CD4-positive, alpha-beta T cell treated with Interleukin-12 subunit alpha and Interleukin-12 subunit beta, for 1 hour (primary cell): ENCODE measurements at places on chromosomes 11 and 22.
A peak's percentile ranks its signal among the peaks of the same experiment; 100 is the strongest.

DNA sequence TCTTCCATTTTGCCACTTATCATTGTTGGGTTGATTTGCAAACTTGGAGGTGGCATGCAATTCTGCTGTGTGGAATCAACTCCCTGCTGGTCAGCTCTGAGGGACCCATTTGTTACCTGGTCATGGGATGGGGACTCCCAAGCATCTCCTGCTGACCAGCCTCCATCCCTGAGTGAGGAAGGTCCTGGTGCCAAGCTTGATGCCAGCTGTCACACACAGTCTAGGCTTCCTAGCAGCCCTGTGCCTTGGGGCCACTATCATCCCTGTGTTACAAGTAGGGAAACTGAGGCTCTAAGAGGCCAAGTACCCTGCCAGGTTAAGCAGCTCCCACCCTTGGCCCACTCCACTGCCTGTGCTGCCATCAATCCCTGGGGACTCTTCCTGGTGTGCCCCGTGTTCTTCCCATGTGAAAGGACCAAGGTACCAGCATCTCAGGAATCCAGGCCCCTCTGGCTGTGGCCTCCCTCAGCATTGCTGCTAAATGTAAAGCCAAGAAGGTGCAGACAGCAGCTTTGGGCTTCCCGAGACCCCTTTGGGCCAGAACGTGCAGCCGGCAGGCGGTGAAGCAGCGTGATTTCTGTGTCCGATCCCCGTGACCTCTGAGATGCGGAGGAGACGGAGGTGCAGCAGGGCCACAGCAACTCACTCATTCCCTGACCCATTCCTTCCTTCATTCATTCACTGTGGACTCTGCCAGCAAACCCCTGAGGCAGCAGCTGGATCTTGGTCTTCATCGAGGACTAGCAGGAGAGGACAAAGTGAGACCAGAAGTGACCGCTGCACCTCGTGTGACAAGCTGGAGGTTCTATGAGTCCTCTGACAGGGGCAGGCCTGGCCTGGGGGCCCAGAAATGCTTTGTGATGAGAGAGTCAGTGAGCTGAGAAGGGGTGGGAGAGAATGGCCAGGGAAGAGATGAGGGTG lies 49.7 kb downstream of the MYEOV start:
- no peak for DNase-seq

DNA sequence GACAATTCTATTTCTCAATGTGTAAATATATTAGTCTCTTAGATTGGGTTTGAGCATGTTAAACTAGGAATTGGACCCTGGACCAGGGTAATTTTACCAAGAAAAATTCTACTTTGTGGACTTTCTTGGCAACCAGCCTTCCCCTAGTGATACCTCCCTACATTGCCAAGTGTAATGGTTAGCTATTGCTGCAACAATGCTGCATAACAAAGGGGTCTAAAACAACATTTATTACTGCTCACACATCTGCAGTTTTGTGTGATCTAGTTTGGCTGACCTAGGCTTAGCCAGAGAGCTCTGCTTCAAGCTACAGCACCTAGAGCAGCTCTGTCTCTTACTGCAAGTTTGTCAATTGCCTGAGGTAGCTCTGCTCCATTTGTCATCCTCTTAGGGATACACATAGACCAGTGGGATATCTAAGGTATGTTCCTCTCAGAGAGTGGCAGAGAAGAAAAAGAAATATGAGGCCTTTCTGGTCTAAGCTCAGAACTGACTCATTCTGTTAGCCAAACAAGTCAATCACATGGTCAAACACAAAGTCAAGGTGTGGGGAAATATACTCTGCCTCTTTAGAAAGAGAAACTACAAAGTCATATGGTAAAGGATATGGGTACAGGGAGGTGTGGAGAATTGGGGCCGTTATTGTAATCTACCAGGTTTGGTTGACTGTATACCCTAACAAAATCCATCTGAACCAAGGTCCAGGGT lies 2.0 kb upstream of the LAYN start:
- DNase-seq = no peak

GRCh38 chr11:19441288-19441687 lies 200.5 kb upstream of the E2F8 start:
- no peak for DNase-seq

DNA sequence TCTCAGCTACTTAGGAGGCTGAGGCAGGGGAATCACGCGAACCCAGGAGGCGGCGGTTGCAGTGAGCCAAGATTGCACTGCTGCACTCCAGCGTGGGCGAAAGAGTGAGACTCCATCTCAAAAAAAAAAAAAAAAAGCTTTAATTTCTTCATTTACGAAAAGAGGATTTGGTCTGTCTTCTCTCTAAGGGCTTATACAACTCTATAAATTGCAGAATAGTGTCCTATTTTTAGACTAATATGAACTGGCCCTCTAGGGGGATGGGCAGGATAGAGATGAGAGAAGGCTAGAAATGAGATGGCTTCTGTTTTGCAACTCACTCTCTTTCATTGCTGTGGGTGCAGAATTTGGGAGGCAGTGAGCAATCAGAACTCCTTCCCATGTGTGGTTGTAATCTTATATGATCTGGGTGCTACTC lies 11.3 kb downstream of the MAML2 start:
- DNase-seq = no peak

GRCh38 chr11:14619603-14620531 lies 23.7 kb upstream of the PDE3B start:
- DNase-seq = no peak

GRCh38 chr11:44382118-44382517 lies 72.2 kb upstream of the ALX4 start:
- no peak for DNase-seq

DNA sequence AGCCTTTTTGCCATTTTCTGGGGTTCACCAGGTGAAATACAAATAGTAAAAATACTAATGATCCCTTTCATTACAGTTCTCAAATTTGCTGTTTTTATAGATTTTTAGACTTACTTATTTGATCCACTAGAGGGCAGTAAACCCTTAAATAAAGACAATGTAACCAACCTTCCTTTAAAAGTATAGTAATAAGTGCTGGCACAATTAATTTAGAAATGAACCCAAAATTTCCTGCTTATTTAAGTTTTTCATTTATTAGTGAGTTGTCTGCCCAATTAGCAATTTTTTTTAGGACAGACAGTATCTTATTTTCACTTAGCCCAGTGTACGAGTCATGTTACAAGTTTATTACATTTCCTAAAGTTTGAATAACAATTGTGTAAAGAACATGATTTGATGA lies 4.7 kb downstream of the DDIAS start:
- peak; percentile 44 for DNase-seq

GRCh38 chr11:2569321-2569721 lies 124.5 kb downstream of the KCNQ1 start:
- no peak for DNase-seq

- DNase-seq = no peak
These were observed 201.8 kb upstream of the LARGE1 start for GRCh38 chr22:34122042-34122441.

DNA sequence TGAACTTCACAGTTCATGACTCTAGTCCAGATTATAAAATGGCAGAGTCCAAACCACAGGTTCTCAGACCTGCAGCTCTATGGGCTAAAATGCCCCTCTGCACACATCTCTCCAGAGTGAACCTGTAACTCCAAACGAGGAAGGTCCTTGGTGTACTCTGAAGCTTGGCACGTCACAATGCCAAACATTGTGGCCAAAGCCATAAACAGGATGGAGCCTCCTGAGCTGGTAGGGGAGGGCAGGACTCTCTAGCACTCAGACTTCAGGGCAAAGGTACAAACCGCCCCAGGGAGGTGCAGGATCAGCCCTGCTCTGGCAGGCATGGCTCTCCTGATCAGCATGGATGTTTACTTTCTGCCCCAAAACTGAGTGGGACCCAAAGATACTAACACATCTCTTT lies 2.3 kb downstream of the SCUBE2 start:
- DNase-seq = no peak

DNA sequence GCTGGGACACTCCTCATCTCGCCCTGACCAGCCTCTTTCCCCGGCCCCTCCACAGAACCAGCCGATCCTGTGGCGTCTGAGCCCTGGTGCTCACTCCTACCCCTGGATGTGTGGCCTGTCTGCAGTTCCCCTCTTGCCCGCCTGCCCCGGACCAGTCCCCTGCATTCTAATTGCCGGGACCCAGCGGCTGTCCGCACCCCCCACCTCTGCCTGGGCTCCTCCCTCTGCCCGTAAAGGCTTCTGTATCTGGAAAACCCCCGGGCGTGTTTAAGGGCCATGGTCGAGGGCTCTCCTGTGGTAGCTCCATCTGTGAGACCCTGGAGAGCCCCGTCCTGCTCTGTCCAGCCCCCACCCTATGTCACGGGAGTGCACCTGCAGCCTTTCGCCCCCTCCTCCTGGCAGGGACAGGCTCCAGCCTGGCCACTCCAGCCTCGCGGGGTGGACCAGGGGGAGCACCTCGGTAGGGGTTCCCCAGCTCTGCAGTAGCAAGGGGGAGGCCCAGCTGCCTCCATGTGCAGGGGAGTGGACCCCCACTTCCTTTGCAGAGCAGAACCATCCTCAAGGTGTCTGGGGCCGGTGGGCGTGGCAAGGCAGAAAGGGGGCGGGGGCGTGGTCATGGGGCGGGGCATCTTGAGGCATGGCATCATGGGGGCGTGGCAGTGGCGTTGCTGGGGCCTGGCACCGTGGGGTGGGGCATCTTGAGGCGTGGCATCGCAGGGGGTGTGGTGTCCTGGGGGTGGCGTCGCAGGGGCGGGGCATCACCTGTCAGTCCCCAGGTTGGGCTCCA lies 430.4 kb downstream of the TBC1D22A start:
- no peak for DNase-seq

DNA sequence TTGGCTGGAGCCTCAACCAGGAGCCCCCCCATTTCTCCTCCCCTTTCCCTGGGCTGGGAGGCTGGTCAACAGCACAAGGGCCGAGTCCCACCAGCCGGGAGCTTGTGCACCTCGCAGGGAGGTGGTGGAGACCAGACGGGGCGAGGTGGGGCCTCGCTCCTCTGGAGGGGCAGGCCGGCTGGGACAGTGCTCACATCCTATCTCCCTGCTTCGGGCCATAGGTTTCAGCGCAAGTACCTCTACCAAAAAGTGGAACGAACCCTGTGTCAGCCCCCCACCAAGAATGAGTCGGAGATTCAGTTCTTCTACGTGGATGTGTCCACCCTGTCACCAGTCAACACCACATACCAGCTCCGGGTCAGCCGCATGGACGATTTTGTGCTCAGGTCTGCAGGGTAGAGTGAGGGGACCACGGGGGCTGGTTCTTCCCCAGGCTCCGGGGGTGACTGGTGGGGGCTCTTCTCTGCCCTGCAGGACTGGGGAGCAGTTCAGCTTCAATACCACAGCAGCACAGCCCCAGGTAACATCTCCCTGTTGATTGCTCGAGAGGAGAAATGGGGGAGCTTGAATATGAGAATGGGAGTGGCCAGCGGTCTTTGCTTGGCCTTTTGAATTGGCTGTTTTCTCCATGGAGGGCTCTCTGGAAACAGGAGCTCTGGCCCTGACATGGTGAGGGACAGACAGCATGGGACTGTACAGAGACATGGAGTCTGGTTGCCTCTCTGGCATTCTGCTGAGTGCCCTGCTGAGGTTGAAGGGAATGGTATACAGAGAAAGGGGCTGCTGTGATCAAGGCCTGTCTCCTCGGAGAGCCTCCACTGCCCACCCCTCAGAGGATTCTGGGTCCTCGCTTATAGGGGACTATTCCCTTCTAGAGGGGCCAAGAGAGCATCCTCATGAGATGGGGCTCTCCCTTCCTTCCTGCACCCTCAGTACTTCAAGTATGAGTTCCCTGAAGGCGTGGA lies 3.3 kb downstream of the SIDT2 start:
- no peak for DNase-seq

DNA sequence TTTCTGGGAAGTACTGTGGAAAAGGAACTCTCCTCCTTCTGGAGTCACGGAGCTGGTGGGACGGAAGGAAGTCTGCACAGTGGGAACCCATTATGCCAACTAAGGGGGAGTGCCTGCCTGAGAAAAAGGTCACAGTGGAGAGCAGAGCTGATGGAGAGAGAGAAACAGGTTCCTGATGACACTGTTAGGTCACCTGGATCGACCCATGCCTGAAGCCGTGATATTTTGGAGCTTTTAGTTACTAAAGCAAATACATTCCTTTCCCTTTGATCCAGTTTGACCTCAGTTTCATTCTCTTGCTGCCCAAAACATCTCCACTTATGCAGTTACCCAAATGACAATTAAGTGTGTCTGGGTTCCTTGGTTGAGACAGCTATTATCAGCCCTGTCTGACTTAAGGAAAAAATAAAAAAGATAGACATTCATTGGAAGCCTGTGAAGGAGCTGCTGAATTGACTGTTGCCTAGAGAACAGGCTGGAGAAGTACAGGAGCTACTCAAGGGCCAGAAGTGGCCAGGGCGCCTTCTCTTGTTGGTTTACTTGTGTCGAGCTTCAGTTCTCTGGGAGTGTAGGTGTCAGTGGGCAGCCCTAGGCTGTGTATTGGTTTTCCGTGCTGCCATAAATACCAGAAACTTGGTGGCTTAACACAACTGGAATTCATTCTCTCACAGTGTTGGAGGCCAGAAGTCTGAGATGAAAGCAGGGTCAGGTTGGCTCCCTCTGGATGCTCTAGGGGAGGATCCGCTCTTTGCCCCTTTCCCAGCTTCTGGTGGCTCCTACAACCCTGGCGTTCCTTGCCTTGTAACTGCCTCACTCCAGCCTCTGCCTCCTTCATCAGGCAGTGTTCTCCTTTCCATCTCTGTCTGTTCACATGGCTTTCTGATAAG lies 13.6 kb downstream of the MRGPRD start:
- DNase-seq = no peak

GRCh38 chr22:23743303-23743705 lies 7.6 kb downstream of the ZNF70 start:
- no peak for DNase-seq

- no peak for DNase-seq
These were observed 31.2 kb upstream of the LINC01488 start for GRCh38 chr11:69450064-69450856.

DNA sequence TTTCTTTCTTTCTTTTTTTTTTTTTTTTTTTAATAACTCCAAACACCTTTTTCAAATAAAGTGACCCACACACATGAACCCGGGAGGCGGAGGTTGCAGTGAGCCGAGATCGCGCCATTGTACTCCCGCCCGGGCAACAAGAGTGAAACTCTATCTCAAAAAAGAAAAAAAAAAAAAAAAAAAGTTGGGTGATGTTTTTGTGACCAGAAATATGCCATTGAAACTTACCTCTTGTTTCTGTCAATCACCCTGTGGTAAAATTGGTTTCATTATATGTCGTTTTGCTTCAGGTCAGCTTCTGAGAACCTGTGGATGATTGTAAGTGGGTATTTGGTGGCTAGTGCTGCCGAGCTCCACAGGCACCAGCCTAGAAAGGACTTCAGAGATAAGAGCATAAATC lies 238.8 kb downstream of the TBC1D22A start:
- no peak for DNase-seq

- DNase-seq = no peak
These were observed 9.2 kb downstream of the RELA start for GRCh38 chr11:65653229-65654225.
